ENCODE measurements at places on chromosomes 5 and 9. TPM values are rescaled to one million over a fixed set of nuclear protein-coding genes. Genes with fewer than 3 reads are reported as not detected.

ADCY2 gene
- total RNA-seq = not detected

CDKN2B-AS1 gene
- 2.3 TPM for total RNA-seq

OLFML2A gene
- total RNA-seq = 0.32 TPM

KIF20A gene
- total RNA-seq = 52.6 TPM

INSL4 gene
- not detected for total RNA-seq

ENTPD2 gene
- not detected for total RNA-seq

All from epithelial cell of umbilical artery (primary cell).